ENCODE measurements at places on chromosomes 16 and 17.

DNA sequence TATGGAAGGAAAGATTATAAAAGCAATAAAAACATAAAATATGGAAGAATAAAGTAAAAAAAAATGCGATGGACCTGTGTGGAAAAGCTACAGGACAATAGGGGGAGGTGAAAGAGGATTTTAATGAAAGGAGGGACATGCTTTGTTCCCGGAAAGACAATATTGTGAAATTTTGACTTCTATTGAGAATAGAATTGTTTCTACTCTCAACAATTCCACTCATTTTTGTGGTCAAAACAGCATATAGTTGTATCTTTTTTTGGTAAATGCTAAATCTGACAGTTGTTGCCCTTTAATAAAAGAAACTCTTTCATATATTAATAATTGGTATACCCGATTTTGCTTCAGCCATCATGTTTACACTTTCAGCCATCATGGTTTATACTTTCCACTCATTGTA is 22.9 kb upstream of the APPBP2 start:
- no peak for DNase-seq

DNA sequence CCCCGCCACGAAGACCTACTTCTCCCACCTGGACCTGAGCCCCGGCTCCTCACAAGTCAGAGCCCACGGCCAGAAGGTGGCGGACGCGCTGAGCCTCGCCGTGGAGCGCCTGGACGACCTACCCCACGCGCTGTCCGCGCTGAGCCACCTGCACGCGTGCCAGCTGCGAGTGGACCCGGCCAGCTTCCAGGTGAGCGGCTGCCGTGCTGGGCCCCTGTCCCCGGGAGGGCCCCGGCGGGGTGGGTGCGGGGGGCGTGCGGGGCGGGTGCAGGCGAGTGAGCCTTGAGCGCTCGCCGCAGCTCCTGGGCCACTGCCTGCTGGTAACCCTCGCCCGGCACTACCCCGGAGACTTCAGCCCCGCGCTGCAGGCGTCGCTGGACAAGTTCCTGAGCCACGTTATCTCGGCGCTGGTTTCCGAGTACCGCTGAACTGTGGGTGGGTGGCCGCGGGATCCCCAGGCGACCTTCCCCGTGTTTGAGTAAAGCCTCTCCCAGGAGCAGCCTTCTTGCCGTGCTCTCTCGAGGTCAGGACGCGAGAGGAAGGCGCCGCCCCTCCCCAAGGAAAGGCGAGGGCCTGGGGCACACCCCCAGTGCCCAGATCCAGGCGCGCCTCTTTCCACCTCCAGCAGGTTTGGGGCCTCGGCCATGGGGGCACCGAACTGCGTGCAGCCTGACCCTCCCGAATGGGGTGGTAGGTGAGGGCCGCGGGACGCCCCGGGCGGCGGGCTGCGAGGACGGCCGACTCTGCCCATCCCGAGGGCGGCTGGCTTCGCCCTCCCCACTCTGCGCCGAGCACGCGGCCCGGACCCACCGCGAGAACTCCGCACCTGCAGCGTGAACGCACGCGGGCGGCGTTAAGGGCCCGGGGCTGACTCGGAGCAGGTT is 664 bp downstream of the HBQ1 start:
- DNase-seq = no peak

DNA sequence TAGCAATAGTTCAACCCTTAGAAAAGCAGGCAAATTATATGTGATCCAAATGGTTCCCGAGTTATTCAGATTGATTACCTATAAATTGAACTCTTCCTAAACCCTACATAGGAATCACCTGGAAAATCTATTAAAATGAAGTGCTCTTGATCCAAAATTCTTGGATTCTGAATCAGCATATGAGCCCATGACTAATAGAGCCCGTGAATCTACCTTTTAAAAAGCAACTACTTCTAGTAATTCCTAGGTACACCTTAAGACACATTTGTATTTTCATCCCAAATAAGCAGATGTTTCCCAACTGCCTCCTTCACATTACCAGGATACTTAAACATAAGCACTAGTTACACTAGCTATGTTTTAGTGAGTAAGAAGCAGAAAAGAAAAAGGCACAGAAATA is 1171.0 kb upstream of the GOT2 start:
- DNase-seq = no peak

- no peak for DNase-seq
Measured at GRCh38 chr17:64736804-64737492, 74.8 kb upstream of the SMURF2 start.

DNA sequence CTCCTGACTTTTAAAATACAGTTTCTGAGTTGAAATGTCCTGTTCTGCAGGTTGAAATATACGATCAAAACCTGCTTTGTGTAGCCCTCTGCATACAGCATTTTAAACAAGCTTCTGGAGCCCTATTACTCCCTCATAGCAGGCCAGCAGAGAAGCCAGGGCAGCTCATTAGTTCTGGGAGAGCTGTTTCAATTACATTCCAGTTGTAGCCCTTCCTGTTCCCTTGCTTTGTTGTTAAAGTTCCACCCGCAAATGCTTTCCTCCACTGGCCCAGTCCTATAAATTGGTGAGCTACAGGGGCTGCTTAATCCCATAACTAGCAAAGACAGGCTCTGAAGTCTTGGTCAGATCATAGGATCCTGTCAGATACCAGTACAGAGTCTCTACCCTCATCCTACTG is 162.5 kb downstream of the SLC39A11 start:
- DNase-seq = no peak

DNA sequence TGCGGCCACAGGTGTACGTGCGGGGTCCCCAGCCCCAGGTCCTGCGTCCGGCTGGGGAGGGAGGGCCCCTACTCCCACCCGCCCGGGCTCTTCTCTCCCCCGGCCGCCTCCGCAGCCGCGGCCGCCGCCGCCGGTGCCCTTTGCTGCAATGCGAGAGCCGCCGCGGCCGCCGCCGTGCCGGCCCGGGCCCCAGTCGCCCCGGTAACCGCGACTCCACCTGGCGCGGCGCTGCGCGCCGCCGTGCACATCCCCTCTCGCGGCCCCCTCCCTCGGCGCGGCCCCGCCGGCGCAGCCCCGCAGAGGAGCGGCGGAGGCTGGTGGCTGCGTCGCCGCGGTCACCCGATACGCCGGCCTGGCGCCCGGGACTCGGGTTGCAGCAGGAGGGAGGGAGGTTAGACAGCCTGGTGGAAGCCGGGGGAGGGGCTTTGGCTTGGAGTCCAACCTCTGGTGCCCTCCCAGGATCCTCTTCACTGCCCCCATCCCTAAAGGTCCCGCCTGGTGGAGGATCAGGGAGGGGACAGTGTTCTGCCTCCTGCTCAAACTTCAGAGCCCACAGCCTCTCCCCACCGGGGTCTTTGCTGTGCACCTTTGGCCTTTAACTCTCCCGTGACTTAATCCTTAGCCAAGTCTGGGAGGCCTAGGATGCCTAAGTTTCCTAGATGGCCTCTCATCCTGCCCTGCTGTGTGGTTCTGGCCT is 32.9 kb downstream of the SRCIN1 start:
- no peak for DNase-seq

- DNase-seq = no peak
Measured at GRCh38 chr17:57008958-57009357, 31.0 kb downstream of the SCPEP1 start.

DNA sequence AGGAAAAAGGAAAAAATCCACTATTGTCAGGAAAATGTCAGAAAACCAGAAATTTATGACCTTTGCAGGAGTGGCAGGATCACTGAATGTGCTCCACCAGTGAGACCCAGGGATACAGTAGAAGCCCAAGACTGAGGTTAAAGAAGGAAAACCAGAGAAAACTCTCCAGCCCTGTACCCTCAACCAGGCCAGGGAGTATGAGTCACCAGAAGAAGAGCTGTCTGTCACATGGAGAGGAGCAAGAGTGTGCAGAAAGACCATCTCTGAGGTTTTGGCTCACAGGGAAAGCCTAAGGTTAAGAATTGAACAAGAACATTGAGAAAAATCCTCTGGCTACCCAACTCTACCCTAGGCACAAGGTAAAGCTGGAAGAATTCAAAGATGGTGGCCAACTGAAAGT is 47.6 kb upstream of the MON1B start:
- no peak for DNase-seq

DNA sequence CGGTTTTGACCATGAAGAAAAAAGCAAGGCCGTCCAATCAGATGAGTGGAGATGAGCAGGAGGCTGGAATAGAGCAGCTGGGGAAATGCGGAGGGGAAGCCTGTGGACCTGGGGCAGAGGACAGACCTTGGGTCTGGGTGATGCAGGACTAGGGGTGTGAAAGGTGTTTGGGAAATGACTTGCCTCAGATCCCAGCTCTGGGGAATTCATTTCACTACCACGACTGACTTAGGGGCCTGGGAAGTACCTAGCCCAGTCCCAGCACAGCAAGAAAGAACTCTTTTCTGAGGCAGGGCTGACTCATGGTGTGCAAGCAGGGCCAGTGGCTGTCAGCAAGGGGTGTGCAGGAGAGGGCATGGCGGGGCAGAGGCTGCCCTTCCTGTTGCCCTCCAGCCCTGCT is 14.8 kb downstream of the DNAI2 start:
- no peak for DNase-seq

- DNase-seq = no peak
Measured at GRCh38 chr17:63142836-63143235, 176.8 kb downstream of the TANC2 start.

Data from left renal cortex interstitium (tissue), 4 donors.